Activated CD4-positive, alpha-beta memory T cell treated with anti-CD3 and anti-CD28 coated beads for 36 hours (primary cell): ENCODE measurements at places on chromosomes 5 and 9.
A peak's percentile ranks its signal among the peaks of the same experiment; 100 is the strongest.

DNA sequence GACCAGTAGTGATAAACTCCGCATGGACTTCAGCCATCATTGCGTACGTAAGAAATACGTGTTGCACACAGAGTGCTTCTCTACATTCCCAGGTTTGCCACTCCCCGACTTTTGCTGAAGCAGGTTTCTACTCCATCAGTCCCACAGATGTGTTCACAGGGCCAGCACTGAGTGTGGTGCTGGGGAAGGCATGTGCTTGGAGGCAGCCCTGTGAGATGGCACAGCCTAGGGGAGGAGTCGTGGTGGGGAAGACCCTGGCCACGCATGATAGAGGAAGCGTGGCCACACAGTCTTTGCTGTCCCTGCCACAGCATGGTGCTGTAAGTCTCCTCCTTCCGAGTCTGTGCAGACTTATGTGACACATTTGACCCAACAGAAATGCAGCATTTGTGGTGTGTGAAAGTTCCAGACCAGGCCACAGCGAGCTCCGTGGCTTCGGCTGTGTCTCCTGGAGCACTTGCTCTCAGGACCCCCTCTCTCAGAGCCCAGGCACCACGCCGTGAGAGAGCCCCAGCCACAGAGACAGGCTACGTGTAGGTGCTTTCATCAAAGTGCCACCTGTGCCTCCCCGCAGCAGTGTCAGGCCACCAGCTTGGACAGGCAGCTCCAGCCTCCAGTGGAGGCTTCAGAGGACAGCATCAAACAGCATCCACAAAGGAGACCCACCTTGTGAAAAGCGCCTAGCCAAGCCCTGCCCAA, 197.8 kb downstream of the AUH start:
- DNase-seq = peak; percentile 69

- no peak for DNase-seq
Observed at GRCh38 chr5:33240558-33240957, 200.2 kb upstream of the TARS1 start.

GRCh38 chr9:131667576-131667975, 72.3 kb downstream of the RAPGEF1 start:
- DNase-seq = peak; percentile 94

DNA sequence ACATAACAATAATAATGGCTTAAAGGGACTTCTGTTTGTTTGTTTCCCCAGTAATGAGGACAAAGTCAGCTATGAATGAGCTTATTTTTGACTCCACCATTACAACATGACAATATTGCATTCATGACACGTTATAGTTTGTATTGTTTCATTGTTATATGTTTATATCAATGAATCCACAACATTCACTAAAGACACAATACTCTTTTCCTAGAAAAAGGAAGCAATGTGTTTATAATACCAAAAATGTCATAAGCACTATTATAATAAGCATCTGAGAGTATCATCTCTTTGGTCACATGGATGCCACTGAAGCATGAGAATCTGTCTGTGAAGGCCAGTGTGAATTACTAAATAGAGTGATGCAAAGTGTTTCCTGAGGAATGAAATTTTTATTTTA, 1026.9 kb upstream of the C9orf72 start:
- DNase-seq = no peak

GRCh38 chr5:177388521-177389052, 4.4 kb downstream of the SLC34A1 start:
- no peak for DNase-seq

GRCh38 chr5:151015974-151016587, 4.3 kb upstream of the GPX3 start:
- no peak for DNase-seq

GRCh38 chr5:60248901-60249300, 355.4 kb upstream of the PDE4D start:
- DNase-seq = no peak

DNA sequence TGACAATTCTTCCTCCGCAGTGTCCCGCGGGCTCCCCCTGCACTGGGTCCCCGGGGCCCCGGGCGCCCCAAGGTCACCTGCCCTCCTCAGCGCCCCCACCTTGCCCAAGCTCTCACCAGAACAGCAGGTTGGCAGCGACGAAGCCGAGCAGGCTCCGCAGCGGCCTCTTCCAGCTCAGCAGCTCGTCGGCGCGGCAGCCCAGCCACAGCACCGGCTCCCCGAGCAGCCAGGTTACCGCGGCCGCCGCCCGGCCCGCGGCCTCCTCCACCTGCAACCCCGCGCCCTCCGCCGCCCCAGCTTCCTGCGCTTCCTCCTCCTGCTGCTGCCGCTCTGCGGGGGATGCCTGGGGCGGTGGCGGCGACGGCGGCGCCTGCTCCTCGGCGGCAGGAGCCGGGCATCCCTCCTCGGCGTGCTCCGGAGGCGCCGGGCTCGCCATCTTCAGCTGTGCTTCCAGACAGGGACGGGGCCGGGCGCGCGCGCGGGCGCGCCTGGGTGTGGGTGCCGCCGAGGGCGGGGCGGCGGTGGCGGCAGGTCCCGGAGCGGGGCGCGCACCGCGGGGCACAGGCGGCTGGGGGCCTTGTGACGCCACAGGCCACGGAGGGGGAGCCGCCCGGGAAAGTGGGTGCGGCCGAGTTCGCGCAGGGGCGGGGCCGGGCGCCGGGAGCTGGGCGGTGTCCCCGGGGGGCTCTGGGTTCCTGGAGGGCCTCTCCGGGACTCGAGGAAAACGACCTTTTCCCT, at the start of gene RETREG1:
TSS of gene RETREG1 (minus strand) at position 462 of the 738 bp plus-strand sequence. CDS start at position 436, 26 bp downstream.
- DNase-seq = peak; percentile 81

GRCh38 chr9:79501546-79501945, 70.2 kb upstream of the TLE4 start:
- no peak for DNase-seq

DNA sequence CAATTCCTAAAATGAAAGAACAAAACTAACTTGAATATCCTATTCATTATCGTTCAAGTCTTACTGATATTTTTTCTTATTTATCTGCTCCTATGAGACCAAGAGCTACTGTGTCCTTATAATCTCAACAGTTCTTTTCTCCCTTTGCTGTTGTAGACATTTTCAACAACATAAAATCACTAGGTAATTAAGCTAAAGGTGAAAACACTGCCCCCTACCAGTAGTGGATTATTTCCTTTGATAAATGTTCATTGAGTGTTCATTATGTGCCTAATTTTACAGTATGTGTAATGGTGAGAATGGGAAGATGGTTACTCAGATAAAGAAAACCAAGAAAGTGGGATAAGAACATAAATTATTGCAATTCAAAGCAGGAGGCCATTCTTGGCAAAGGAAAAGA, 41.4 kb upstream of the PAPPA start:
- DNase-seq = no peak

DNA sequence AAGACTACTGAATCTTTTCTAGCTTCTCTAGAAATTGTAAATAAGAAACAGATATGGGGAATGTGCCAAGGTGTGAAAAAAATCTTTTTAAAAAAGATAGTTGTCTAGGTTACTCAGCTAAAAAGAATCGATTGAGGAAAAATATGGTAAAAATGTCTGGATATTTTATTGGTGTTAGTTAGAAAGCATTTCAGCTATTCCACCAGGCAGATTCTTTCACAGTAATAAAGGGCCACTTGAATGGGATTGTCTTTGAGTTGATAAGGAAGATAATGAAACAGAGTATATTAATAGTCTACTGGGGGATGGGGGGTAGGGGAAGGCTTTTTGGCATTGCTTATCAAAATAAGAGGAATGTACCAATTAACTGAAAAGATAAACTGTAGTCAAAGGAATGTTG, 51.9 kb downstream of the SLIT3 start:
- no peak for DNase-seq

DNA sequence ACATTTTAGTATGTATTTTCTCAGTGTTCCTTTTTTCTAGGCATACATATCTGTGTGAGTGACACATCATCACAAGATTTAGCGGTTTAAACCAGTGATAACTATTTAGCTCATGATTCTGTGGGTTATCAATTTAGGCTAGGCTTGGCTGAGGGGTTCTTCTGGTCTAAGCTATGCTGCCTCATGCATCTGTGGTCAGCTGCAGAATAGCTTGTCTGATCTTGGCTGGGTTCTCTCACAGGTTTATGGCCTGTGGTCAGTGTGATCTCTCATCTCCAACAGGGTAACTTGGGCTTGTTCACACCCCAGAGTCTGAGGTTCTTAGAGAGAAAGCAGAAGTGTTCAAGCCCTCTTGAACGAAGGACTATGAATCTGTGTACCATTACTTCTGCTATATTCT, 363.3 kb downstream of the KDM4C start:
- no peak for DNase-seq

- DNase-seq = peak; percentile 9
Observed at GRCh38 chr5:61052882-61053281, 107.9 kb downstream of the NDUFAF2 start.

- no peak for DNase-seq
Observed at GRCh38 chr9:37949576-37949975, 45.6 kb upstream of the SLC25A51 start.

DNA sequence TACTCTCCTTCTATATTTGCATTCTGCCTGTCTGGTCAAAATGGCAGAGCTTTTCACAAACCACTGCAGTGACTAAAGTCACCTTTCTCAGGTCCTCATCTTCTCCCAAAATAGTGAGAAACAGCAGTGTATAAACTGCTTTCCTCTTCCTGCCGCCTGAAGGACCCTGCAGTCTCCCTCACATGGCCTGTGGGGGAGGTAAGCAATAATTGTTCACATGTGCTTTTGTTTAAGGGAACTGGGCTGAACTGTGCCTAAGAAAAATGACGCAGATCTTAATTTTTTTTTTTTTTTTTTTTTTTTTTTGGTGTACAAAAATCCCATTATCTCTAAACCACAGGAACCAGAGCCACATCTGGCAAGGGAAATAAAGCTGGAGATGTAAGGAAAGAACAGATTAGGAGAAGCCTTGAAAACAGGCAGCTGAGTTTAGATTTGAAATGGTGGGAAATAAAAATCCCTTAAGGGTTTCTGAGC, 131.7 kb upstream of the VLDLR start:
- DNase-seq = no peak

DNA sequence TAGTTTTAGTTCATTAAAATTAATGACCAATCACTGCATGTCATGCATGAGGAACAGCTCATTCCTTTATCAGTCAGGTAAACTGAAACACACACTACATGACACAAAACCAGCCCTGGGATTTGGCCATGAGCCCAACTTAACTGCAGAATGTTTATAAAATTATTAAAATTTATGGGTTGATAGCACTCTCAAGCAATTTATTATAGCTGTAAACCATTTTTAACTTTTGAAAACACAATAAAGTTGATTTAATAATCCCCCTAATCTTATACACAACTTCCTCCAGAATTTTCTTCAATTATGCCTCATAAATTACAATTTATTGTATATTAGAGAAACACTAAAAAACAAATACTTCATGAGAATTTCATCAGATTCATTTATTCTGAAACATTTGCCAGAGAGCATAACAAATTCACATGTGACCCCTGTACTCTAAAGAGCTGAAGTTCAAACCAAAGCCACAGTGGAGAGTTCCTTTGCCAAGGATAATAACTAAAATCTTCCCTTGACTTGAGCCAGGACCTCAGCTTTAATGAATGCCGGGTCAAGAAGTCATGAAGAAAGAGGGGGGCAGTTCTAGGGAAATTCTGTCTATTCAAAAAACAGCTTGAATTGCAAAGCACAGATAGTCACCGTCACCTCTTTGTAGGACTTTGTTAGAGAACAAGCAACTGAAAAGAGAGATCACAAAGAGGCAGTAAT, 763.7 kb upstream of the GRAMD2B start:
- DNase-seq = no peak

DNA sequence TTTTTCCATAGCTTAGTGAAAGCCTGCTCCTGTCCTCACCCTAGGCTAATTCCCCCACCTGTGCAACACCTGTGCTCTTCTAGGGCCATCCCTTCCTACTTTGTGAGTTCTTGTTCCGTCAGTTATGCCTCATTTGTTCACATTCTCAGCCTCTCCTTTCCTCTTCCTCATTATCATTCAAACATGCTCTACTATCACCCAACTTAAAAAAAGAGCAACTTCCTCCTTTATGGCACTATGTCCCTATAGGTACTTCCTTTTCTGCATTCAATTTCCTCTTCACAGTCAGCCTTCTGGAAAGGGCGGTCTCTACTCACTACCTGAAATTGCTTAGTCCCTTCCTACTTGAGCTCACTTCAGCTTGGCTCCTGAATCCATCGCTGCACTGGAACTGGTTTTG, 111.8 kb upstream of the LHFPL2 start:
- DNase-seq = no peak

- DNase-seq = no peak
Observed at GRCh38 chr9:130905125-130905901, 8.7 kb upstream of the QRFP start.

- no peak for DNase-seq
Observed at GRCh38 chr9:129544761-129545160, 76.1 kb downstream of the C9orf50 start.

DNA sequence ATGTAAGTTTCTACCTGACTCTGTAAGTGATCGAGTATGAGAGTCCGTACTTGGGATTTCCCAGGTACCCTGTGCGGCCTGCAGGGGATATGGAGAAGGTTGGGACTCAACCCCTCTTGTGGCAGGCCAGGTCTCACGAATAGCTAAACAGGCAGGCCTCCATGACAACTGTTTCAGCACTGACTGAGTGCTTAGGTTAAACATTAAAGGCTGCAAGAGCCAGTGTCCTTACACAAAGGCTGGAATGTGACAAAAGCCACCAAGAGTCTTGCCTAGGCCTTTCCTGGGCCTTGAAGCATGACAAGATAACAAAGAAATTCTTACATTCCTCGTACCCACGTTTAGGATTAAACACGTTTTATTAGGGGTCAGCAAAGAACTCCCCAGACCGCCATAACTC, 58.6 kb downstream of the THBS4 start:
- DNase-seq = no peak

DNA sequence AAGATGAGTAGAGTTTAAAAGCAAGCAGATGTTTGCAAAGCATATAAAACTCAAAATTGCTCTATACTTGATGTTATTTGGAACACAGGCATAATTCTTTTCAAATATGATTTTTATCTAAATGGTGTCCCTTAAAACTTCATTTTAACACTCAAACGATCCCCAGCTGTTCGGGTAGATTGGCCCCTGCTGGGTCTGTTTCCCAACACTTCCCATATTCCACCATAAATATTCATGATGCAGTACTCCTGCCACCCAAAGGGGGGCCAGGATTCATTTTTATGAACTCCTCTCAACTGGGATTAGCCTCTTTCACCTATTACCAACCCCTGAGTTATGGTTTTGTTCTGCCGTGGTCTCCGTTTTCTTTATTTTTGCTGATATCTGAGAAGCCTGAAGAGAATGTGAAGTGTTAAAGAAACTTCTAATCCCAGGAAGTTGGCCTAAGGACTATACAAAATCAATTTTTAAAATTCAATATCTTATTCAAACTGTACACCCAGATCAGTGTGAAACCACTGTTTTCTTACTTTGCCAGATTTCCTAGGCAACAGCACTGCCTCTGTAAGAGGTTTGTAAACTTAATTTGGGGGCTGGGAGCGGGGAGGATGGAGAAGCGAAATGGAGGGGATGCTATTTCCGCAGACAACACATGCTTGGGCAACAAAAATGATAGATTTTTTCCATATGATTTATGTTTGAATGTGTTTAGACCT, 384.1 kb downstream of the DMRT2 start:
- no peak for DNase-seq

DNA sequence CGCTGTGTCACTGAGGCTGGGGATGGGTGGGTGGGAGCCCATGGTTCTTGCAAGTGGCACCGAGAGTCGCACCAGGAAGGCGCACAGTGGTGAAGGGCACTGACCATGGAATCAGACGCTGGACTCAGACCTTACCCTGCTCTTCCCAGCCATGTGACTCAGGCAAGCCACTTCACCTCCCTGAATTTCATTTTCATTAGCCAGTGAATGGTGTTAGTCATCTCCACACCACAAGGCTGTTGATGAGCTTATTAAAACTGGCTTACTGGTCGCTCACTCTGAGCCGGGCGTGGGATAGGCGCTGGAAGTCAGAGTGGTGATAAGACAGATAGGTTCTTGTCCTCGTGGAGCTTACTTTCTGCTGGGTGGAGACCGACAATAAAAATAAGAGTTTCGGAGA, 25.1 kb downstream of the FGF18 start:
- no peak for DNase-seq
